ENCODE measurements at places on chromosomes 5 and 9.

- H3K36me3 ChIP-seq = no peaks in the 10 kb centered on the region
- DNase-seq = no peak
- no peaks in the 10 kb centered on the region for H3K27me3 ChIP-seq
Observed at GRCh38 chr9:14908295-14909180, 1.7 kb downstream of the FREM1 start.

DNA sequence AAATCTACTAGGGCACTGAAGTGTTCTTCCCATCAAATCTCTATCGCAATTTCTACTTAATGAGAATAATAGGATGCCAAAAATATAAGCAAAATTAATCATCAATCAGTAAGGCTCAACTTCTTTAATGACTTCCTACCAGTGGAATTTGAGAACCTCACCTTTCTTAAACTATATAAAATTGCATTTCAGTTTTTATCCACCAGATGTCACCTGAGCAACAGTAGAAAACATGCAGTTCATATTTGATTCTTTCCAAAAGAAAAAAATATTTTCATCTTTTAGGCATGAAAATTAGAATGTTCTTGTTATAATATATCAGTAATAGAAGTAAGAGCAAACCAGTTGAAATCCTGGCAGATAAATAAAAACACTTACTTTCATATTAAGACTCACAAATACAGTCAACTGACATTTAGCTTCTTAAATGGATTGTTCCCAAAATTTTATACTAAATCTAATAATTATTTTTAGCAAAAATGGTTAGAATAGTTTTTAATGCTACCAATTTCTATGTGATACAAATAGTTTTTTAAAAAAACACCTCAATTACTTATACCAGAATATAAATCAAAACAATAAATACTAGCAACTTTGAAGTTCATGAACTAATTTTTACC lies 13.4 kb upstream of the CCDC112 start:
- H3K27ac ChIP-seq = no peak overlapping the region
- H3K36me3 ChIP-seq = no peaks in the 10 kb centered on the region
- no peaks in the 10 kb centered on the region for H3K4me1 ChIP-seq

DNA sequence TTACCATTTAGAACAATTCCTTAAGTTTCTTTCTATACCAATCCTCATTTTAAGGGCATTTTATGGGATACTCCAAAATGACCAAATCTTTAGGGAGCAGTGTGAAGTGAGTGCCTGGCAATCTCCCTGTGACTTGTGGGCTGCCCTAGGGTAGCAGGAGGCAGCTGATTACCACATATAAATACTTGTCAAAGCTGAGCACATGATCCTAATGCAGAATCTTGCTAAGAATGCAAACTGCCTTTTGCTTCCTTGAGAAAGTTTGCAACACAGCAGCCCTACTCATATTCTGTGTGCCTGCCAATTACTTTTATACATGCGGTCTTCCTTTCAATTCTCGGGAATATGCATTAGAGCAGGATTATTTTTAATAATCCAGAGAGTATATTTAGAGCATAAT lies 18.2 kb upstream of the NREP start:
- H3K27me3 ChIP-seq = no peaks in the 10 kb centered on the region
- H3K36me3 ChIP-seq = no peaks in the 10 kb centered on the region
- no peak for DNase-seq
- no peaks in the 10 kb centered on the region for H3K4me1 ChIP-seq

DNA sequence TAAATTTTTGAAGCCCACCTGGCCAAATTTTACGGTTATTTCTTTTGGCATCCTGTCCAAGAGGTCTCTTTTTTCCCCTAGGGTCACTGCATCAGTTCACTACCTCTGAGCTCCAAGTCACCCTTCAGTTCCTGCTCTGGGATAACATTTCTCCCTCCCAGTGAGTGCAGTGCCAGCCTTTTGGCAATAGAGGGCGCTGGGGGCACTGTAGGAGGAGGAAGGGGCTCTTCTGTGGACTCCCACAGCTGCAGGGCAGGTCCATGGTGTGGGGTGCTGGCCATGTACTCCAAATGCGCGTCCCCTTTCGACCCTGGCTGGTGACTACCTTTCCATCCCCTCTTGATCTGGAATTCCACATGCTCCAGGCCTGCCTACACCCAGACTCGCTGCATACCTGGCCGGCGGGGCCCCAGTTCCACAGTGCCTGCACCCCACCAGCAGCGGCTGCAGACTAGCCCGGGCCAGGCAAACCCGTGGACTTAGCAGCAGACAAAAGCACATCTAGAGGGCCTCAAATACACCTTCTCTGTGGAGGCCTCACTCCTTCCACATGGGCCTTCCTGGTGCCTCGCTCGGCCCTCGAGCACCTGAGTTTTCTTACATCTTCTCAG lies 20.3 kb upstream of the NINJ1 start:
- H3K27ac ChIP-seq = no peak overlapping the region
- no peak overlapping the region for H3K4me3 ChIP-seq
- H3K36me3 ChIP-seq = no peaks in the 10 kb centered on the region
- H3K4me1 ChIP-seq = peaks cover 8% of the 10 kb centered on the region
- peak; percentile 37 for DNase-seq

GRCh38 chr5:107124376-107124775 lies 546.4 kb downstream of the EFNA5 start:
- no peaks in the 10 kb centered on the region for H3K4me1 ChIP-seq
- DNase-seq = no peak
- H3K36me3 ChIP-seq = no peaks in the 10 kb centered on the region
- H3K4me3 ChIP-seq = no peak overlapping the region

- no peak overlapping the region for H3K27ac ChIP-seq
- no peak overlapping the region for H3K4me3 ChIP-seq
- no peaks in the 10 kb centered on the region for H3K36me3 ChIP-seq
- H3K4me1 ChIP-seq = no peaks in the 10 kb centered on the region
- DNase-seq = no peak
Observed at GRCh38 chr9:68577774-68578591, 37.3 kb upstream of the TMEM252 start.

GRCh38 chr5:131996210-131997025 lies 15.0 kb downstream of the ACSL6 start:
- no peaks in the 10 kb centered on the region for H3K36me3 ChIP-seq
- no peaks in the 10 kb centered on the region for H3K27me3 ChIP-seq
- DNase-seq = no peak

GRCh38 chr9:126329476-126330275 lies 3.0 kb downstream of the MVB12B start:
- DNase-seq = no peak
- peaks cover 35% of the 10 kb centered on the region for H3K4me1 ChIP-seq
- no peaks in the 10 kb centered on the region for H3K36me3 ChIP-seq
- H3K27me3 ChIP-seq = no peaks in the 10 kb centered on the region

DNA sequence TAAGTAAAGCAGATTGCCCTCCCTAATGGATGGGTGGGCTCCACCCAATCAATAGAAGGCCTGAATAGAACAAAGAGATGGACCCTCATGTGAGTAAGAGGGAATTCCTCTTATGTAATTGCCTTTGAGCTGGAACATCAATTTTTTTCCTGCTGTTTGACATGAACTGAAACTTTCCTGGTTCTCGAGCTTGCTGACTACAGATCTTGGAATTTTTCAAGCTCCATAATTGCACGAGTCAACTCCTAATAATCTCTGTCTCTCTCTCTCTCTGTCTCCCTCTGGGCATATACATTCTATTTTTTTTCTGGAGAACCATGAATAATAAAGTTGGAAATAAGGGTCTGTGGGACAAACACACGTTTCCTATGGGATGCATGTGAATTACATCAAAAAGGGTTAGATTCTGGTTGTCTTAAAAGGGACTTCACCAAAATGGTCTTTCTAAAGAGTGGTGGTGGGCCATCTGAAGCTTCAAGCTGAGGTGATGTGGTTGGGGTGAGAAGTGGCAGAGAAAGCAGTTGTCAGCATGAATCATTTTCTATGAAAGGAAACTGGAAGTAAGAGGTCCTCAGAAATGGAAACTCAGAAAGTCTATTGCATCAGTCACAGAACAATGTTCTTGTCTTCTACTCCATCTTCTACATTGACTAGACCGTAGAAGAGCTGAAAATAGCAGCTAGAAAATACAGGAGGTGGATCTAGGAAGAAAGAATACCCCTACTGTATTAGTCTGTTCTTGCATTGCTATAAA lies 47.0 kb upstream of the HOMER1 start:
- no peaks in the 10 kb centered on the region for H3K4me1 ChIP-seq
- no peak overlapping the region for H3K4me3 ChIP-seq
- H3K36me3 ChIP-seq = no peaks in the 10 kb centered on the region
- H3K27me3 ChIP-seq = no peaks in the 10 kb centered on the region
- H3K27ac ChIP-seq = no peak overlapping the region
- no peak for DNase-seq

GRCh38 chr5:97832645-97833296 lies 649.7 kb upstream of the RIOK2 start:
- no peak for DNase-seq
- H3K4me3 ChIP-seq = no peak overlapping the region
- H3K27ac ChIP-seq = no peak overlapping the region
- no peaks in the 10 kb centered on the region for H3K27me3 ChIP-seq
- no peaks in the 10 kb centered on the region for H3K4me1 ChIP-seq

All from CD4-positive, alpha-beta memory T cell (primary cell).